Neural progenitor cell (in vitro differentiated cells): ENCODE measurements at places on chromosomes 2 and 18. TPM values are rescaled to one million over a fixed set of nuclear protein-coding genes. Genes with fewer than 3 reads are reported as not detected.
A peak's percentile ranks its signal among the peaks of the same experiment; 100 is the strongest.

GRCh38 chr2:26597197-26597596 is 44.0 kb downstream of the CIB4 start:
- no peak for DNase-seq

GRCh38 chr18:62844850-62845643 is 129.7 kb downstream of the PHLPP1 start:
- no peak for DNase-seq

- no peak for DNase-seq
Observed at GRCh38 chr18:6741232-6741663, 11.7 kb downstream of the ARHGAP28 start.

- DNase-seq = peak; percentile 21
Observed at GRCh38 chr2:8329660-8330622, 351.9 kb upstream of the ID2 start.

Gene C2orf68
- total RNA-seq = 31.1 and 47.6 TPM in 2 replicates

Gene IMPA2
- 41.9 and 85.3 TPM in 2 replicates for total RNA-seq

Gene CHRNA1
- 0.11 TPM in 1 of 2 replicates, not detected in the other for total RNA-seq
